ENCODE measurements at places on chromosomes 16 and 17. TPM values are rescaled to one million over a fixed set of nuclear protein-coding genes. Genes with fewer than 3 reads are reported as not detected.

GRCh38 chr17:78231991-78232858 lies 794 bp downstream of the TMEM235 start:
- H3K27me3 ChIP-seq = peaks cover 28% of the 10 kb centered on the region
- H3K4me1 ChIP-seq = no peaks in the 10 kb centered on the region
- DNase-seq = peak; percentile 40
- no peak overlapping the region for H3K4me3 ChIP-seq
- H3K36me3 ChIP-seq = no peaks in the 10 kb centered on the region

- no peak overlapping the region for H3K27ac ChIP-seq
- H3K27me3 ChIP-seq = no peaks in the 10 kb centered on the region
- no peaks in the 10 kb centered on the region for H3K4me1 ChIP-seq
- no peaks in the 10 kb centered on the region for H3K36me3 ChIP-seq
Observed at GRCh38 chr17:44266402-44267164, 1.4 kb downstream of the SLC4A1 start.

Gene DHRS7C
- polyA plus RNA-seq = not detected

GRCh38 chr17:81519284-81520020 lies 6.9 kb upstream of the ACTG1 start:
- H3K4me3 ChIP-seq = peak overlapping the region; percentile 87
- H3K36me3 ChIP-seq = no peaks in the 10 kb centered on the region
- H3K27ac ChIP-seq = no peak overlapping the region
- no peaks in the 10 kb centered on the region for H3K27me3 ChIP-seq

Gene P2RX5
- polyA plus RNA-seq = 2.8 TPM

Gene CAPNS2
- 0.19 TPM for polyA plus RNA-seq

GRCh38 chr17:29778956-29779811 lies 150.8 kb downstream of the SSH2 start:
- H3K27ac ChIP-seq = no peak overlapping the region
- H3K4me3 ChIP-seq = no peak overlapping the region
- peak; percentile 75 for DNase-seq
- H3K27me3 ChIP-seq = no peaks in the 10 kb centered on the region
- 0 out of 2 replicates have a peak, but pooled peaks cover 3% of the 10 kb centered on the region for H3K36me3 ChIP-seq

Gene CLEC3A
- polyA plus RNA-seq = not detected

Gene OR3A3
- polyA plus RNA-seq = not detected

DNA sequence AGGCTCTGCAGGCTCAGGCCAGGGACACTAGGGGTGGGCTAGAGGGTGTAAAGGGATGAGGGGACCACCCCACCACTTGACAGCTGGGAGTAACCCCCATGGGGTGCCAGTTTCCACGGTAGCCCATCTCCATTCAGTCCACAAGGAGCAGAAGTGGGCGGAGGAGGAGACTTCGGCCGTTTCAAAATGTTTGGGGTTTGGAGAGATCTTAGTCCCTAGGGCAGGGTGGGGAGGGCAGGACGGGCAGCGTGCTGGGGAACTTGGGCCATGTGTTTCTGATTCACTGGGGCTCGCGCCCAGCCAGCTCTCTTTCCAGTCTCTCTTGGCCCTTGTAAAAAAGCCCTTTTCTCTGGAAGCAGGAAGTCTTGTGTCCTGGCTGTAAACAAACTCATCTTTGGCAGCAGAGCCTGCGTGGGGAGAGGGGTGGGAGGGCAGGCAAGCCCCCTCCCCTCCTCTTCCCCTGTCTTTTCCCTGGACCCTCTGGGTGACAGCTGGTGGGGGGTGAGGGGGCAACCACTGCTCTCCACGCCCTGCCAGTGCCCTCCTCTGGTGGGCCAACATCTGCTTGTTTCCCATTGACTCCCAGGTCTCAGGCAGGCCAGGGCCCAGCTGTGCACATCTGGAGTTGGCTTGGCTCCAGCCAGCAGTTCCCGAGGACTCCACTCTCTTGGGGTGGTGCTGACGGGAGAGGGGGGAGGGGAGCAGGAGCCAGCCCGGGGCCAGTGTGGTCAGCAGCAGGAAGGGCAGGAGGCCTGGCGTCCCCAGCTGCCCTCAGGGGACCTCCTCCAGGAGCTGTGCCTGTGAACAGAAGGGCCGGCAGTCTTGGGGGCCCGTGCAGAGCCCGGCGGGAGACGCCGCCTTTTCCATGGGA lies 8.1 kb downstream of the CYGB start:
- no peaks in the 10 kb centered on the region for H3K27me3 ChIP-seq
- no peaks in the 10 kb centered on the region for H3K36me3 ChIP-seq
- peak overlapping the region; percentile 9 for H3K4me3 ChIP-seq
- H3K27ac ChIP-seq = peak overlapping the region; percentile 94
- H3K4me1 ChIP-seq = peaks cover 31% of the 10 kb centered on the region

DNA sequence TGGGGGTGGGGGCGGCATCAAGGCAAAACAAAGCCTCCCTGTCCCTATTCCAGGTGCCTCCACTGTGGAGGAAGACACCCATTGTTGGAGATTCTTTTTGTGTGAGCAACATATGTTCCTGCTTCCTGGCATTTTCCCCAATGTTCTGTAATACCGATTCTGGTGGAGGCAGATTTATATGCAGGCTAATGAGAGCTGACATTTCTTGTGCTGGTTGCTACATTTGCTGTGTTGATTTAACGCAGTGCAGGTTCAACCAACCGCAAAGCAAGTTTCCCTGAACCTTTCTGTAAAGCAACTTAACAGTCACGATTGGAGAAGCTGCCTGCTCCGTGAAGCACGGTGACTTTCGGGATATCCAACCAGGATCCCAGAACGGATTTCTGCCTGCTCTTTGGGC lies 260.5 kb downstream of the CBLN1 start:
- DNase-seq = peak; percentile 14
- no peaks in the 10 kb centered on the region for H3K36me3 ChIP-seq
- H3K27ac ChIP-seq = no peak overlapping the region
- H3K4me3 ChIP-seq = no peak overlapping the region
- H3K4me1 ChIP-seq = no peaks in the 10 kb centered on the region

- H3K4me3 ChIP-seq = peak overlapping the region; percentile 91
- no peak overlapping the region for H3K27ac ChIP-seq
- DNase-seq = no peak
Observed at GRCh38 chr17:81033535-81034167, 1.3 kb upstream of the BAIAP2 start.

Gene SEC14L5
- polyA plus RNA-seq = not detected

DNA sequence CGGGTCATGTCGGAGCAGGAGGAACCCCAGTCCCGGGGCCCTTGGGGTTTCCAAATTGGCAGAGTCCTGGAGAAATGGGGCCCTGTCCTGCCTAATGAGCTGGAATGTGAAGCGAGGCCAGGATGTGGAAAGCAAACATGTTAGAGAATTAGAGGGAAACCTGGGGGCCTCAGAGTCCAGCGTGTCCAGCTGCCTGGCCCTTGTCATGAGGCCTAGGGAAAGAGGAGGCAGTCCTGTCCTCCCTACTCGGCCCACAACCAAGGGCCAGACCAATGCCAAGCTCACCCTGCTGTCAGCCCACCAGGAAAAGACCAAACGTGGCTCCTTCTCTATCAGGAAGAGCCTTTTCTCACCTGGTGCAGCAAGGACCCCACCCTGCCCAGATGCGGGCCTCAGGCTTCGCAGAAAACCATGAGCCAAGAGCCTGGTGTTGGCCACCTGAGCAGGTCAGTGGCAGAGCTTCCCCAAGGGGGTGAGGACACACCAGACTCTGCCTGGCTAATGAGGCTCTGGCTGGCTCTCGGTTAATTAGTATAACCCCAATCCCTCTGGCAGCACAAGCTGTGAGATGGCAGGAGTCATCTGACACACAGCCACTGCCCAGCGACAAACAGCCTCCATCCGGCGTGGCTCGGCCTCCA lies 10.1 kb downstream of the TEKT5 start:
- no peaks in the 10 kb centered on the region for H3K27me3 ChIP-seq
- H3K4me1 ChIP-seq = no peaks in the 10 kb centered on the region
- no peak for DNase-seq
- H3K4me3 ChIP-seq = no peak overlapping the region
- no peaks in the 10 kb centered on the region for H3K36me3 ChIP-seq

- H3K27me3 ChIP-seq = no peaks in the 10 kb centered on the region
- peaks cover 79% of the 10 kb centered on the region for H3K4me1 ChIP-seq
- peak; percentile 91 for DNase-seq
- peak overlapping the region; percentile 59 for H3K27ac ChIP-seq
- peaks cover 14% of the 10 kb centered on the region for H3K36me3 ChIP-seq
- H3K4me3 ChIP-seq = peak overlapping the region; percentile 25
Observed at GRCh38 chr17:64622931-64623654, 39.0 kb downstream of the SMURF2 start.

- no peak overlapping the region for H3K4me3 ChIP-seq
- no peak for DNase-seq
- H3K27ac ChIP-seq = no peak overlapping the region
- peaks cover 66% of the 10 kb centered on the region for H3K27me3 ChIP-seq
- no peaks in the 10 kb centered on the region for H3K36me3 ChIP-seq
Observed at GRCh38 chr16:87032554-87032953, 284.6 kb downstream of the C16orf95 start.

DNA sequence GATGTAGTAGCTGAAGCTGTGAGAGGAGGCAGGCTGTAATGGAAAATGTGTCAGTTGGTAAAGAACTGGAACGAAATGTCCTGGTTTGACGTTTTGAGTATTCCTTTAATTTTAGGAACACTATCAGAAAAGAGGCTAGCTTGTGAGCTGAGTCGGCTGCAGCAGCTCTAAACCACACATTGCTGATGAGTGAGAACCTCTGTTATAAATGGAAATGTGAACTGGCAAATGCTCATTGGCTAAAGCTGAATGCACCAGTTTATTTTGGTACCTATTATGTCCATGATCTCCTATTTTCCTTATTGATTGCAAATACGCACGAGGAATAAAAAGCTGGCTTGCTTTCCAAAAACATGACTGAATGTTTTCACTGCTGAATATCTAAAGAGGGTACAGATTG lies 11.0 kb upstream of the WIPI1 start:
- no peaks in the 10 kb centered on the region for H3K36me3 ChIP-seq
- no peak overlapping the region for H3K27ac ChIP-seq
- H3K4me3 ChIP-seq = no peak overlapping the region
- H3K4me1 ChIP-seq = no peaks in the 10 kb centered on the region
- peak; percentile 47 for DNase-seq

- H3K27me3 ChIP-seq = no peaks in the 10 kb centered on the region
- no peak overlapping the region for H3K27ac ChIP-seq
- no peak for DNase-seq
- peaks cover 9% of the 10 kb centered on the region for H3K4me1 ChIP-seq
- no peak overlapping the region for H3K4me3 ChIP-seq
- H3K36me3 ChIP-seq = no peaks in the 10 kb centered on the region
Observed at GRCh38 chr17:62765351-62765750, 42.8 kb downstream of the MARCHF10 start.

DNA sequence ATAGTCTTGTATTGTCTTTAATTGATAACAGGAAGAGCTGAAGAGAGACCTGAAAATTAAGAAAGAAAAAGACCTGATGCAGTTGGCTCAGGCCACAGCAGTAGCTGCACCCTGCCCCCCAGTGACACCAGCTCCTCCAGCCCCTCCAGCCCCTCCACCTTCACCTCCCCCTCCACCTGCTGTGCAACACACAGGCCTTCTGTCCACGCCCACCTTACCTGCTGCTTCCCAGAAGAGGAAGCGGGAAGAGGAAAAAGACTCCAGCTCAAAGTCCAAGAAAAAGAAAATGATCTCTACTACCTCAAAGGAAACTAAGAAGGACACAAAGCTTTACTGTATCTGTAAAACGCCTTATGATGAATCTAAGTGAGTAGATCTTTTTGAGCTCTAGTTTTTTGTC lies 36.8 kb downstream of the C17orf58 start:
- H3K27ac ChIP-seq = no peak overlapping the region
- H3K4me3 ChIP-seq = no peak overlapping the region
- no peak for DNase-seq
- peaks cover 15% of the 10 kb centered on the region for H3K36me3 ChIP-seq
- H3K4me1 ChIP-seq = peaks cover 3% of the 10 kb centered on the region

- peak overlapping the region; percentile 79 for H3K4me3 ChIP-seq
- H3K27ac ChIP-seq = 0 out of 2 replicates have a peak overlapping the region, but pooled peaks have one; percentile 69
- H3K27me3 ChIP-seq = no peaks in the 10 kb centered on the region
- no peak for DNase-seq
- no peaks in the 10 kb centered on the region for H3K4me1 ChIP-seq
- no peaks in the 10 kb centered on the region for H3K36me3 ChIP-seq
Observed at GRCh38 chr17:82037889-82038195, 345 bp upstream of the DCXR start.

Gene SHBG
- polyA plus RNA-seq = 0.96 TPM

DNA sequence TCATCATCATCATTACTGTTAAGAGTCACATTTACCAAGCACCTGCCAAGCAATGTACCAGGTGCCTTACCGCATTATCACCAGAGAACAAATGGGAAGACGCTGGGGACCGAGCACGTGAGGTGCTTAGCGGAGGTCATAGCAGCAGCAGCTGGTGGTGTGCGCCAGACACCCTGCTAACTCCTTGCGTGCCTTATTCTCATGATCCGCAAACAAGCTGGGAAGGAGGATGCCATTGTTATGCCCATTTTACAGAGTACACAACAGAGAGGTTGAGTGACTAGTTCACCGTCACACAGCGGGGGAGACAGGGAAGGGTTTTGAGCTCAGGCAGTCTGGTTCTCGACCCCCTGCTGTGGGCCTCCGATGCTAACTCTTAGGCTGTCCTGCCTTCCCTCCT lies 7.3 kb downstream of the ATP2A3 start:
- peaks cover 5% of the 10 kb centered on the region for H3K27me3 ChIP-seq
- no peak overlapping the region for H3K4me3 ChIP-seq
- H3K4me1 ChIP-seq = no peaks in the 10 kb centered on the region
- no peaks in the 10 kb centered on the region for H3K36me3 ChIP-seq

Gene CCDC154
- 0.09 TPM for polyA plus RNA-seq

DNA sequence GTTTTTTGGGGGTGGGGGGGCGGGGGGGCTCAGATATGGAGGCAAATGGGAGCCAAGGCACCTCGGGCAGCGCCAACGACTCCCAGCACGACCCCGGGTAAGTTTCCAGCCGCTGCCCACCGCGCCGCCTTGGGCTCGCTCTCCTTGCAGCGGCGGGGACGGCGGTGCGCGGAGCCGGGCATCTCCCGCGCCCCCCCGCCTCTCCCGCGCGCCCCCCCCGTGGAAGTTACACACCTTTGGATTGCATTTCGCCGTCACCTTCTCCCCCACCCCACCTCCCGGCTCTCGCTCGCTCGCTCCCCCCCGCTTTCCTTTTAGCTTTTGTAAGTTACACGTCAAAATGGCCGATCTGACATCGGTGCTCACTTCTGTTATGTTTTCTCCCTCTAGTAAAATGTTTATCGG lies 387 bp downstream of the MSI2 start:
- no peaks in the 10 kb centered on the region for H3K36me3 ChIP-seq
- DNase-seq = peak; percentile 59
- H3K27me3 ChIP-seq = no peaks in the 10 kb centered on the region

Gene AURKB
- 22.9 TPM for polyA plus RNA-seq

Gene ZNF287
- polyA plus RNA-seq = 12.5 TPM

- H3K36me3 ChIP-seq = no peaks in the 10 kb centered on the region
- H3K4me3 ChIP-seq = no peak overlapping the region
- H3K4me1 ChIP-seq = no peaks in the 10 kb centered on the region
Observed at GRCh38 chr16:71344315-71344905, 14.1 kb upstream of the CALB2 start.

- H3K36me3 ChIP-seq = no peaks in the 10 kb centered on the region
- H3K4me3 ChIP-seq = no peak overlapping the region
- no peak for DNase-seq
Observed at GRCh38 chr16:78284957-78285434, 185.5 kb downstream of the WWOX start.

All from GM23248 (cell line).